ENCODE measurements at places on chromosomes 11 and 22.

DNA sequence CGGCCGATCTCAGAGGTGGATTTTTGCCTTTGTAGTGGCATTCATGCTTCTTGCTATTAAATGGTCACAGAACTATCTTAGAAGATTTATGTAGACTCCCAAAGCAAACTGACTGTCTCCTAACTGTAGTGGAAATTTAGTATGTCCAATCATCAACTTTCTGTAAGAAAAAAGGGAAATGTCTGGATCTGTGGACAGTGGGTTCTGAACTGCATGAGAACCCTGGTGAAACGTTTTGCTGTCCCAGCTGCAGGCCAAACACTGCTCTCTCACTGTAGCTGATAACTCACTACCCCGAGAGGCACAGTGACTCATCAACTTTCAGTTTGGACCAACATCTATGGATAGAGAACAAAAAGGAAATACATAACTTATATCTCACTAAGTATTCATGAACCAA is 387.1 kb downstream of the SOX6 start:
- DNase-seq = no peak

DNA sequence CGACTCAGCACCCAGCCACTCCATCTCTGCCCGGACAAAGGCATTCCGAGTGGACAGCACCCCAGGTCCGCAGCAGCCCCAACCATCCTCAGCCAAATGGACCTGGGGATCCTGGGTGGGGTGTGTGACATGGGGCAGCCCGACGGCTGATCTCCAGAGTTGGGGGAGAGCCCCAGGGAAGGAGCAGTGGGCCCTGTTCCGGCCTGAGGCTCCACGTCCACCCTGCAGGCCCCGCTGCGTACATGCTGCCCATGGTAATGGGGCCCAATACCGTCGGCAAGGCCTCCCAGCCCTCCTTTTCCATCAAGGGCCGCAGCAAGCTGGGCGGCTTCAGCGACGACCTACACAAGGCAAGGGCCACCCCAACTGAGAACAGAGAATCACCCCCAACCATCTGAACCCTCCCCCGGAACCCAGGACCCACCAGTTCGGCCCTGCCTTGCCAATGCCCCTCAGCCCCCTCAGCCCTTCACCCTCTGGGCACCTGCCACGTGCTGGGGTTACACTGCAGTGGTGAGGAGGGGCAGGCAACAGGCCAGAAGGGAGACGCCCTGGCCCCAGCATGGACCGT is 5.4 kb downstream of the SCGB1C1 start:
- DNase-seq = no peak

DNA sequence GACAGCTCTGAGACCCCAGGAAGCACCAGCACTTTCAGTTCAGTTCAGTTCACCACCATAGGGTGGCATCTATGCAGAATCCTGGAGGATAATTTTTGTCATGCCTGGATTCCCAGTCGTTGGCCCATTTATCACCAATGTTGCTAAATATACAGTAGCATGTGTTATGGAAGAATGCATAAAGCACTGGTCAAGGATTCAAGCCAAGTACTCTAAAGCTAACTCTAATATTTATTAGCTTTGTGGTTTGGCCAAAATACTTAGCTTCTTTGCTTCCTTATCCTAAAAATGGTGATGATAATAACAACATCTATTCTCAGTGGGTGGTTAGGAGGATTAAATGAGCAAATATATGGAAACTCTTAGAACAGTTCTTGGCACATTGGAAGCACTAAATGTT is 294.7 kb upstream of the ZC3H12C start:
- no peak for DNase-seq

DNA sequence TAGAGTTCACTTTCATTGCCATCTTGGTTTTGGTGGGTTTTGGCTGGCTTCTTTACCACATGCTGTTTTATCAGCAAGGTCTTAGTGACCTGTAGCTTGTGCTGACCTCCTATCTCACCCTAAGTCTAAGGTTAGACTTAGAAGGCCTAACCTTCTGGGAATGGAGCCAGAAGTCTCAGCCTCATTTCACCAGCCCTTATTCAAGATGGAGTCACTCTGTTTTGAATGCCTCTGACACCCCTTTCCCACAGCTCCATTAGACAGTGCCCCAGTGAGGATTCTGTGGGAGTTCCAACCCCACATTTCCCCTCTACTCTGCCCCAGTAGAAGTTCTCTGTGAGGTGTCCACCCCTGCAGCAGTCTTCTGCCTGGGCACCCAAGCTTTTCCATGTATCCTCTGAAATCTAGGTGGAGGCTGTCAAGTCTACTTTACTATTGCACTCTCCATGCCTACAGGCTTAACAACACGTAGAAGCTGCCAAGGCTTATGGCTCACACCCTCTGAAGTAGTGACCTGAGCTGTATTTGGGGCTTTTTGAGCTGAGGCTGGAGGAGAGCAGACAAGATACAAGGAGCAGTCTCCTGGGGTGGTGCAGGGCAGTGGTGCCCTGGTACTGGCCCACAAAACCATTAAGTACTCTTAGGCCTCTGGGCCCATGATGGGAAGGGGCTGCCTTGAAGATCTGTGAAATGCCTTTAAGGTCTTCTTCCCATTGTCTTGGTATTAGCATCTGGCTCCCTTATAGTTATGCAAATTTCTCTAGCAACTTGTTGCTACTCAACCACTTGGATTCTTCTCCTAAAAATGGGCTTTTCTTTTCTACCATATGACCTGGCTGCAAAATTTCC is 65.9 kb upstream of the SC5D start:
- no peak for DNase-seq

DNA sequence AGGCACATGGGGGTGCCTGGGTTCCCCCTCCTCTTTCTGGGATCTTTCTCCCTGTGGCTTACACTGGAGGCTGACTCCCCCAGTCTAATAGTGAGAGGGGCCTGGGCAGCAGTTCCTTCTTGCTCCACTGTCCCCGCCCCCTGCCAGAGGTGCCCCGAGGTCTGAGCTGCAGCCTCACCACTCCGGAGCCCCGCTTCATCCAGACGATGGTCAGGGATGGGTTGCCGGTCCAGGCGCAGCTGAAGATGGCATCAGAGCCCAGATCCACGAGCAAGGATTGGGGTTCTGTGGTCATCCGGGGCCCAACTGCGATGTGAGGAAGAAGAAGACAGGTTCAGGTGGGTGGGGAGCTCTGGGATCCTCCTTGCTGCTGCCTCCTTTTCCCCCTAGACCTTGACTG is 91.1 kb downstream of the ST3GAL4 start:
- no peak for DNase-seq

- no peak for DNase-seq
These were observed 21.7 kb upstream of the ARFGAP3 start for GRCh38 chr22:42878561-42879305.

GRCh38 chr22:20549232-20549841 is 41.9 kb downstream of the MED15 start:
- DNase-seq = no peak

DNA sequence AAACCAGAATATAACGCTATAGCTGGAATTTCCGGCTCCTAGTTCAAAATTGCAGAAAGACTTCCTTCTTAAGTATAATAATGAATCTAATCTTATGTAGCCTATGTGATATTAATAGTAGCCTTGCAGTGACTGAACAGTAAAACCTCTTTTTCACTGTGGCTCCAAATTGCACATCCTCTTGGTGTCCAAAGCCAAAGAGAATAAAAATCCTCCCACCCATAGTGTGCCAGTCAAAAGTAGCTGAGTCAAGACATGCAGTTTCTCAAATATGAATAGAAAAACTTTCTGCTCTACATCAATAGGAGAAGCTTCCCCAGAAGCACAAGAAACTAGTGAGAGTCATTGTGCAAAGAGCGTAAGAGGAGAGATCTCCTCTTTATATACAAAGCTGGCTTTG is 76.0 kb upstream of the PICALM start:
- DNase-seq = no peak

- no peak for DNase-seq
These were observed 10.9 kb downstream of the AIP start for GRCh38 chr11:67493548-67494370.

DNA sequence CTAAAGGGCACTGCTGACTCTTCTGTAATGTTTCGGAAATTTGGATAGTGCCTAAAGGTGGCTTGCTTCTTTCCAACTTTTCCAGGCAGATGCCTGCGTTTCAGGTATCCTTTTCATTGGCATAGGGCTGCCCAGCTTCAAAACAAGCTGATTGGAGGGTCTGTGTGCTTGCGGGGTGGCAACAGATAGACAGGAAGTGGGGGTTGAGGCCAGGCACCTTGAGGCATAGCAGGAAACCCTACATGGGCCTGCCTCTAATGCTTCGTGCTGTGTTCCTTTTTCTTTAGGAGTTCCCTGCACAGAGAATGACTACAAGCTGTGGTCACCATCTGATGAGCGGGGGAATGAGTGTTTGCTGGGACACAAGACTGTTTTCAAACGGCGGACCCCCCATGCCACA is 92.2 kb upstream of the SORL1-AS1 start:
- no peak for DNase-seq

- DNase-seq = no peak
These were observed 98.2 kb upstream of the SLC6A5 start for GRCh38 chr11:20501252-20501651.

GRCh38 chr22:27215871-27216270 is 558.5 kb downstream of the MIAT start:
- no peak for DNase-seq

DNA sequence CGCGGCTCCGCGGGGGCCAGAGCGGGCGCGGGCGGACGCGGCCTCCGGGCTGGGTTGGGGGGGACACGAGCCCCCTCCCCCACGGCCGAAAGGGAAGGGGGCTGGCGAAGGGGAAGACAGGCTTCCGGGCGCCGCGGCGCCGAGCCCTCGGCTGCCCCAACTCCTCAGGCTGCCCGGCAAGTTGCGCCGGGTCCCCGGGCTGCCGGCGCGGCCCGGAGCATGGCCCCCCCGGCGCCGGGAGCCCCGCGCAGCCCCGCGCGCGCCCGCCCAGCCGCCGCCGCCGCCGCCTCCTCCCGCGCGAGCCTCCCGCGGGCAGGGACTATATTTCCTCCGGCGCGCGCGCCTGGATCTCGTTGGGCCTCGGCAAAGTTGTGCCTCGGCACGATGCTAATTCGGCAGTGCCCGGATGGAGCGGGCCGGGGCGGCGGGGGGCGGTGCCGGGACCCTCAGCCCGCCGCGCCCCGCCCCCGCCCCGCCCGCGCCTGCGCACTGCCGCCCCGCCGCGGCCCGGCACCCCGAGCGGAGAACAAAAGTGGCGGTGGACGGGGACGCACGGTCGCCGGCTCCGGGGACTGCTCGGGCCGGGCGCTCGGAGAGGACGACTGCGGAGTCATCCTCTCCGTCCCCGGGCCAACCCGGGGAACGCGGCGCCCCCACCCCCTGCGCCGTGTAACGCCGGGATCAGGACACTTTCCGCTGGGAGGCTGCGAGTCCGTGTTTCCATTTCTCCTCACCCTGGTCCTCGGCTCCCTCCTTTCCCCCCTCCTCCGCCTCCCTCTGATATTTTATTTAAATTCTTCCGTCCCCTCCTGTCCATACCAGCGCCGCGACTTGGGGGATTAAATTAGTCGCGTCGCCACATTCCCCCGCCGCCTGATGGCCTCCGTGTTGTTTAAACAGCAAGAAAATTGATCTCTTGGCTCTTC is at the start of gene PHF21B:
TSS of gene PHF21B (minus strand) at position 400 of the 926 bp plus-strand sequence. CDS start 456 bp downstream, outside the sequence.
- DNase-seq = no peak

DNA sequence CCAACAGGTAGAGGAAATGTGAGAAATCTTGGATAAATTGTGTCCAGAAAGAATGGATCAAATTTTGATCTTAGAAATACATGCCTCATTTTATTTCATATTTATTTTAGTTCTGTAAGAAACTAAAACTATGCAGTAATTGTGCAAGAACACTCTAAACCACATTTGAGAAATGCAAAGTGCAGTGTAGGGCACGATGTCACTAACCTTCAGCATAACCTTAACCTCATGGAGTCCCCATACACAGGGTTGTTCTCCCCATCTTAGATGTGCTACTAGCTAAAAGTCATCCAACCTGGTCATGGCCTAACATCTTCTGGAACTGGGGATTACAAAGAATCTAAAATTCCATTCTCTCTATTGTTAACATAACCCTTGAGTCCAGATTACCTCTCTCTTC is 48.4 kb upstream of the ARHGAP42 start:
- no peak for DNase-seq

- no peak for DNase-seq
These were observed 79.0 kb downstream of the BUD13 start for GRCh38 chr11:116693593-116694348.

- no peak for DNase-seq
These were observed 232.4 kb downstream of the MIAT start for GRCh38 chr22:26889802-26890201.

GRCh38 chr11:6260207-6260726 is 629 bp downstream of the CCKBR start:
- DNase-seq = no peak

Measured in stimulated activated CD8-positive, alpha-beta memory T cell treated with anti-CD3 and anti-CD28 coated beads, Interleukin-4, amount 100 ng/mL, for 4 hours (primary cell).